ENCODE measurements at places on chromosomes 6 and 20. TPM values are rescaled to one million over a fixed set of nuclear protein-coding genes. Genes with fewer than 3 reads are reported as not detected.

EPB41L1 gene
- 1,154 TPM for polyA plus RNA-seq

IER3 gene
- 10.3 TPM for polyA plus RNA-seq

EBF4 gene
- polyA plus RNA-seq, result 29.7 TPM

ZFP57 gene
- polyA plus RNA-seq, result 1.9 TPM

ATP9A gene
- polyA plus RNA-seq, result 3.7 TPM

STX11 gene
- polyA plus RNA-seq, result 2.7 TPM

CTCFL gene
- polyA plus RNA-seq, result not detected

BMP2 gene
- 0.80 TPM for polyA plus RNA-seq

UBE3D gene
- 15.9 TPM for polyA plus RNA-seq

KHDC1L gene
- polyA plus RNA-seq, result not detected

RIMS1 gene
- 2.0 TPM for polyA plus RNA-seq

GRCh38 chr20:37880726-37881591 is 22.0 kb upstream of the VSTM2L start:
- DNase-seq, result peak; percentile 42

DNA sequence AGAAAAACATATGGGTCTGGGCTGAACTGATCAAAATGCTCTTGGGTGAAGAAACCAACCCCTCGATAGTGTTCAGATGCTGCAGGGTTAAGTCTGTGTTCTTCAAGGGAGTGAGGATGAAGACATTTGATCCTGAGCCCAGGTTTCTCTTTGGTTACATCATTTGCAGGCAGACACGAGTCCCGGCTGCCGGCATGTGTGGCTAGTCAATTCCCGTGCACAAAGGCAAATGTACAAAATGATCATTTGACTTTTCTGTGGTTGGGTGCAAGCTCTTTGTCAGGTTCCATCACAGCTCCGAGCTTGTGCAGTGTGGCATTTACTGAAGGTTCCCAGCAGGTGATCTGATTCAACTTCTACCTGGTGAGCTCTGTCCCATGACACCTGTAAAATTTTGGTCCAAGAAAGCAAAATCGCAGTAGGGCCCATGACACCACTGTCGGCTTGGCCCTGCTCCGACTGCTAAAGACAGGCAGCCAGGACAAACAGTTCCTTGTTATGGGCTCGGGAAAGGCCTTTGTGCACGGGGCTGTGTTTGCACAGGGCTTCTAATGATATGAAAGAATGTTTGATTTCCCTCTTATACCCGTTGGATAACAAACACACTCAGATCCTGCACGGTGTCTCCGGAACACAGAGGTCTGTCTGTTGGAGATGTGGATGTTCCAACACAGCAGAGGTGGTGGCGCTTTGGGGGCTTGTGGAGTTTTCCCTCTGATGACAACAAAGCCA is 46.9 kb downstream of the GJA10 start:
- no peak for DNase-seq

- DNase-seq, result no peak
Observed at GRCh38 chr6:128964233-128964755, 81.4 kb downstream of the LAMA2 start.

GRCh38 chr6:149045404-149045803 is 272.1 kb upstream of the TAB2 start:
- DNase-seq, result no peak

DNA sequence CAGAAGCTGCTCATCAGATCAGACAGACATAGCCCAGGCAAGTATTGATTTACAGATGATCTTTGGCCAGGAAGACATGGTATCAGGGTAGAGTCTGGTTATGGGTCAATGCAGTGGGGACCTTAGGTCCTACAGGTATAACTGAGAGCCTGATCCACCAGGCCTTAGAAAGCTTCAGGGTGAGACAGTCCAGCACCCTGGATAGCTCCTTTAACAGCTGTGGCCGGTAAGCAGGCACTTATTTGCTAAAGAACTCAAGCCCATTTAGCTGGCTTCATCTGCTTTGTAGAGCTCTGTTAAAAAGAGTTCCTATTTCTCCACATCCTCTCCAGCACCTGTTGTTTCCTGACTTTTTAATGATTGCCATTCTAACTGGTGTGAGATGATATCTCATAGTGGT is 39.6 kb downstream of the ESR1 start:
- peak; percentile 5 for DNase-seq

DNA sequence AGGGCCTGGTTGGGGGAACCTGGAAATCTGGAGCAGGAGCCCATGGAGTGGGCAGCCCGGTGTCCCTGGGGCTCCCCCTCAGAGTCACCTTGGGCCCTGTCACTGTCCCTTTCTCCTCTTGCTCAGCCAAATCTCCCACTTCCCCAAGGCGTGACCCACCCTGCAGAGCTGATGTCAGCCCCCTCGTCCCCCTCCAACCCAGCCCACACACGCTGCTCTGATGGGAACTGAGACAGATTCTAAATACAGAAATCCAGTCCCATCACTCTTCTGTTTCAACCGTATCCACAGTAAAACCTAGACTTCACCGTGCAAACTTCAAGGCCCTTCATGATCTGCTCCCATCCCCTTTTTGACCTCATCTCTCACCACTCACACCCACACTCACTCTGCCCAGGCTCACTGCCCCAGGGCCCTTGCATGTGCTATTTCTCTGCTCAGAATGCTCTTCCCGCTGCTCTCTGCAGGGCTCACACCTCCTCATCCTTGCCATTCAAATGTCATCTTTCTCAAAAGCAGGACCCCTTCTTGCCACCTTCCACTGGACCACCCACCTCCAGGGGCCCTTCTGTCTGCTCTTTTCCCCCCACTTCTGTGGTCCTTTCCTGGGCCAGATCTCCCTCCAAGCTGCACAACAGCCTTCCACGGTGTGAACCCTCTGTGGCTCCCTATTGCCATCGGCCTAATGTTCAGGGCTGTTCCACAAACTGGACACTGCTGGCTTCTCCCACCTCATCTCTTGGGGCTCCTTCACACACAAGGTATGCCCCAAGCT is 16.6 kb downstream of the TGM2 start:
- no peak for DNase-seq

DNA sequence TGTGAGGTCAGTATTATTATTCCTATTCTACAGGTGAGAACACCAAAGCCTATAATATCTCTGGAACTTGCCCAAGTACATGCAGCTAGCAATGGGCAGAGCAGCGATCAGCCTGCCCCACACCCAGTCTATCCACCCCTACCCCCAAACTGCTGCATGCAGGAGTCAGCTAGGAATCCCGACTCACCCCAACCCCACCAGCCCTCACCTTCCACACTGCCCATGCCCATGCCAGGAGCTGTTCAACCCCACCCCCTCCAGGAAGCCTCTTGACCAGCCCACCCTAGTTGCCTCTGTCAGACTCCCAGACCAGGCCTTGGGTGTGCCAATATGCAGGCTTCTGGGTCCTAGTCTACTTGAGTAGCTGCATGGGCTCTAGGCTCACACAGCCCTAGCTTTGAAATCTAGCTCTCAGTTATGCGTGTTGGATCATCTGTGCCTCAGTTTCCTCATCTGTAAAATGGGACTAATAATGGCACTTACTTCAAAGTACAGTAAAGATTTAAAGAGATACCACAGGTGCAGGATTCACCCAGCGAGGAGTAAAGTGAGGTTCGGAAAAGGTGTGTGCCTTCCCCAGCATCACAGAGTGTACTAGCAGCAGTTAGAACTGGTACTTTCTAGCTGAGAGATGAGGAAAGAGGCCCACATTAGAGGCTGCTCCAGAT is 173.2 kb downstream of the VEGFA start:
- DNase-seq, result peak; percentile 42

DNA sequence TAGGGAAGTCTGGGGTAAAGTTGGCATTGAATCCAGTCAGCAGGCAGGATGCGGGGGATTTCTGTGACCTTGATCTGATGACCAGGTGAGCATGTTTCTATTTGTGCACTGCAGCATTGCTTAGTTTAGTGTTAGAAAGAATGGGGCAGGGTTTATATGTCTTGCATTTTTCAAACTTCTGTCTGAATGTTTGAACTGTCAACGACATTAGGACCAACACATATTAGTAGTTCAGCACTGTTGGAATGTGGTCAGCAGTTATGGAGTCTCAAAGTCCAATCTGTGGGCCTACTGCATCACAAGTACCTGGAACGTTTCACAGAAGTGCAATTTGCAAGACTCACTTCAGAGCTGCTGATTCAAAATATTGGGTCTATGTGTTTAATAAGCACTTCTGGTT is 276.6 kb upstream of the BMP2 start:
- no peak for DNase-seq

DNA sequence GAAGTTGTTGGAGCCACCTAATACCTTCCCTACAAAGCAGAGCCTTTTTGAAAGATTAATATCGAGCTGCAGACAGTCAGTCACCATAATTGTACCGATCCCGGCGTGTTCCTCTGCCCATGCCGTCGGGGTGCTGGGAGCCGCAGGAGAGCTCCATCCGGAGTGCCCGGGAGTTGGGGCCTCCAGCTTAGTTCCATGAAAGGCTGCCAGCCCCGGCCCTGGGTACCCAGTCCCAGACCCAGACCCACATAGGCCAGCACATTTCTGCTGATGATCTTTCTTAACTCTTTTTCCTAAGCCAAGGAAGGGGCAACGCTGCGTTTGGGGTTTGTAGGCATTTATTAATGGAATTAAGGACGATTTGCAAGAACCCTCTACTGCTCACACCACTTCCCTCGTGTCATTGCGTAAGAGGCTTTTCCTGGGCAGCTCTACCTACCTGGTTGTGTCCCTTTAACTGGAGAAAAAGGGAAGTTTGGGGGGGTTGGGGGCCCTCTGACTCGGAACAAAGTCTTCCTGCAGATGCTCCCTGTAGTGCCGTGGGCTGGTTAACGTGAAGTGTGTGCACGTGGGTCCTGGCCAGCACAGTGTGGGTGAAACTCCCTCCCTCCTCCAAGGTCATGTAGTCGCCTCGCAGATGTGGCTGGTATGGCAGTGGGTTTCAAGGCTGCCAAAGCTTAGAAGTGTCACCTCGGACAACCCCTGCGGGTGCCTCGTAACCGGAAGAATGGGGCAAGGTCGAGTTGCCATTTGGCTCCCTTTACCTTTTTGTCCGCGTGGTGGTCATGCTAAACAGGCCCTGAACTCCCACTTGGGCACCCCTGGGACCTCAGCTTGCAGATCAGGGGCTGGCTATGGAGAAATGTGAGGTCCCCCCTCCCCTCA is 54.3 kb upstream of the APCDD1L start:
- peak; percentile 9 for DNase-seq

- no peak for DNase-seq
Observed at GRCh38 chr6:76984572-76984971, 478.7 kb downstream of the HTR1B start.

DNA sequence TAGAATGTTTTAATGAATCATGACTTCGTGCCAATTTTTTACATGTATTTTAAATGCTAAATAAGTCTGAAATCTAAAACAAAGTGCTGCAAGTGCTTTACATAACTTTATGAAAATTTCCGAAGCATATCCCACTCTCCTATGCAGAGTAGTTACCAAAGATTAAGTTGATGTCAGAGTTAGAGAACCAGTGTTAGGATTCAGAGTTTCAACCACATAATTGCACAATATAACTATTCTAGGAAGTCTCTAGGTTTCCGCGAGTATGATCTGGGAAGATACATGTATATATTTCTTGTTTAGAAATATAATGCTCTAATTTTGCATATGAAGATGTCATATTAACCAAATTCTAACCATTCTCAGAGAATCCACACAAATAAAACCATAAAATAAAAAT is 74.8 kb downstream of the ASCC3 start:
- no peak for DNase-seq

DNA sequence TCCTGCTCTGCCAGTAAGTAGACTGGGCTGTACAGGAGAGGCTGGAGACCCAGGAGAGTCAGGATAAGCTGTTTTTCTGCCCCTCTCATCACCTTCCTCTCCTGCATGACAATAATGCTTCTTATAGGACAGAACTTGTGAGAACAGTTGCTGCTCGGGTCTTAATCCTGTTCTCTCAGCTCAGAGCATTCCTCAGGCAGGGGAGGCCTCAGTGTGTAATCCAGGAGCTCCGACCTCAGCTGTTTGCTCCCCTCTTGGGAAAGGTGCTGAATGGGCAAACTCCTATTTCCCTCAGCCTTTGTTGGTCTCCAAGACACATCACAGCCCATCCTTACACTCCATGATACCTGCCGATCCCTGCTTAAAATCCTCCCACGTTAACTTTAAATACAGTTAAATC is 134.9 kb upstream of the LRFN2 start:
- no peak for DNase-seq

GRCh38 chr6:102022281-102022680 is 628.8 kb downstream of the GRIK2 start:
- no peak for DNase-seq

- DNase-seq, result no peak
Observed at GRCh38 chr6:46002264-46002663, 13.4 kb downstream of the CLIC5 start.

DNA sequence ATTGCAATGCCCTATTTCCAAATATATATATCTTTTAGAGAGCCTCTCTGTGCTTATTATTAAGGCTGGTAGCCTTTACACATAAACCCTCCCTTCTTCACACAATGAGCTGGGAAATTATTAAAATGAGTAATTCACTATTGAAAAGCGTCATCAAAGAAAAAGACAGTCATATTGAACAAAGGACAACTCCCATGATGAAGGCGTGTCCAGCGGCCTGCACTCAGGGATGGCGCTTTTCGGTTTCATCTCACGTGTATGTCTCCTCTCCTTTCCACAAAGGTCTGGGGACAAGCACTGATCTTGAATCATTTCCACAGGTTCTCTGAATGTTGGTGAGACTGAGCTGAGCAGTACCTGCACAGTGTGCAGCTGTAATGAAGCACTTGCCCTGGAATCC is 3.5 kb downstream of the SERPINB9 start:
- DNase-seq, result no peak

DNA sequence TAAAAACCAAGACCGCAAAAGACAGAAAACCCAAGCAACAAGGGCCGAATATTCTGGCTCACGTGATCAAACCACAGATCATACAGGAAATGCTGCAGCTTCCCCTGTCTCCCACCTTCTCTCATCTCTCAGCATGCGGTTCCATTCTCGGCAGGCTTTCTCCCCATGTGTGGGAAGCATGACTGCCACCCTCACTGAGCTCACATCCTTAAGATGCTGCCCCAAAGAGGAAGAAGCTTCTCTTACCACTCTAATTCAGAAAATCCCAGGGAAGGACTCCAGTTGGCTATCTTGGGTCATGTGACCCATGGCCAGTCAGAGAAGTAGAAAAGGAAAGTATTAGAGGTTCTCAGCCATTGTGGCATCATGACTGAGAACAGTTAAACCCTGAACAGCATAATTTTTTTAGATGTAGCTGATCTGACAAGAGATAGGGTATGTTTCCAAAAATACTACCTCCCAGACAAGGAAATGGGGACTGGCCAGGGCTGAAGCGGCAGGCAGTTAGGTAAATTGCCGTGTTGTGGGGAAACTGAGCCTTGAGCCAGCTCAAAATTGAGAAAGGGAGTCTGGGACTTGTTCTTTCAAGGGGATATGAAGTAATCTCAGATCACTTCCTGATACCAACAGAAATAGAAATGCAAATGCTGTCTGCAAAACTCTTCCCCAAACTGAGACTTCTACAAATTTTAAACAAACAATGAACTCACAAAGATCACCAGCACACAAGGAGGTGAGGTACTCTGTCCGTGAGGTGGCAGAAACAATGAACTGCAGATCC is 37.1 kb upstream of the GRM4 start:
- DNase-seq, result no peak

All from adrenal gland (tissue), 19 donors.